ENCODE measurements at places on chromosomes 7 and 10.

- no peak for DNase-seq
These were observed 438.9 kb upstream of the PODXL start for GRCh38 chr7:131995324-131995723.

GRCh38 chr10:75957314-75958120 is 526.1 kb downstream of the LRMDA start:
- no peak for DNase-seq

DNA sequence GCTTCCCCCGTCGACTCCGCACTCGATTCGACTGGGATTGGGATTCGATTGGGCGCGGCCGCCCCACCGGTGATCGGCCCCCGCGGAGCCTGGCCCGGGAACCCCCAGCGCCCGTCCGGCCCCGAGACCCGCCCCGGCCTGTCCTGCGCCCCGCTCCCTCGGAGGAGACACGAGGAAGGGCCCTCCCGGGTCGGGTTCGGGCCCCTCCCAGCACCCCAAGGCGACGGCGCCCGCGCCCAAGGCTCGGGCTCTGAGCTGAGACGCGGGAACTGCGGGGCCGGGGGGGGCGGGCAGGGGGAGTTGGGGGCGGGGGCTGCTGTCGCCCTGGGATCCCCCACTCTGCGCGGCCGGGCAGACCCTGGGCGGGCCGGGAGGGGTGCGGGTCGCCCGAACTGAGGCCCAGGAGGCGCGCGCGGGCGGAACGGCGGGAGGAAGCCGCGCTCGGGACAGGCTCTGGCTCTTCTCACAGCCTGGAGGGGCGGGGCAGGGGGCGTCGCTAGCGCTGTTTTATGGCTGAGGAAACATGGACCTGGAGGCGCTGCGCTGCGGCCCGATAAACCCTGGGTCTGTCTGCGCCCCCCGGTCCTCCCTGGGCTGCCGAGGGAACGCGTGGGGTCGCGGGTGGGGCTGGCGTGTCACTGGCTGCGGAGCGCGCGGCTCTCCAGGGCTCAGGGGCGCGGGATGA is 1.7 kb upstream of the NKX6-2 start:
- DNase-seq, result no peak

GRCh38 chr10:125160856-125161706 is 718 bp upstream of the CTBP2 start:
- peak; percentile 84 for DNase-seq

DNA sequence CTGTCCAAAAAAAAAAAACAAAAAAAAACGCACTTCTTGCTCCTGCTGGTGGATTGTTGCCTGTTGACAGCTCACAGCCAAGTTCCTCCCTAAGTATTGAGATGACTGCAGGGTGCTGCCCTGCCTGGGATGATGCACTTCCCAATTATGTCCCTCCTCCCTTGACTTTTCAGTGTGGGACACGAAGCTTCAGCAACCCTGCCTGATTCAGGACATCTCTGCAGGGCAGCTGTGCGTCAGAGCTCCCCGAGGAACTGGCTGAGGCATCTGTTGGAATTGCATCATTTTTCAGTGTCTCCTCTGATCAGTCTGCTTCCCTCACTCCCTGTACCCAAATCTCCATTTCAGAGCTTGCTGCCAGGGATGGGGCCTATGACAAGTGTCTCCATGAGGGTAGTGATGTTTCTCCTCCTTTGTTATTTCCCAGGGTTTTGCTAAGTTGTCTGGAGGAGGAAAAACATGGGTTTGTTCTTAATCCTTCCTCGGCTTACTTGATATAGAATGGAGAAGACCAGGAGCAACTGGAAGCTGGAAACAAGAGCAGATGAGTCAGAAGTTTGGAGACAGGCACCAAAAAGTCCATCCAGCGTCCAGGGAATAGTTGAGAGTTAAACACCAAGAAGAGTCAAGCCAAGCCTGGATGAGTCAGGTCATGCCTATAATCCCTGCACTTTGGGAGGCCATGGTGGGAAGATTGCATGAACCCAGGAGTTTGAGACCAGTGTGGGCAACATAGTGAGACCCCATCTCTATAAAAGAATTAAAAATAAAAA is 355.1 kb downstream of the GALNT17 start:
- peak; percentile 94 for DNase-seq

- no peak for DNase-seq
These were observed 12.2 kb downstream of the PLXDC2 start for GRCh38 chr10:19828278-19829049.

GRCh38 chr7:100428199-100428966 is at the start of gene ZCWPW1:
TSS of gene ZCWPW1 (minus strand) at chr7:100428703. CDS start at chr7:100420649, 8,054 bp downstream.
- DNase-seq, result peak; percentile 93

GRCh38 chr10:61635932-61636331 is 26.8 kb upstream of the CABCOCO1 start:
- no peak for DNase-seq

GRCh38 chr7:2802504-2803341 is 41.4 kb downstream of the GNA12 start:
- no peak for DNase-seq

GRCh38 chr10:96138102-96138501 is 8.0 kb downstream of the ZNF518A start:
- no peak for DNase-seq

GRCh38 chr10:13993169-13993568 is 337.6 kb downstream of the FRMD4A start:
- DNase-seq, result peak; percentile 48
